ENCODE measurements at places on chromosomes 5 and 9. TPM values are rescaled to one million over a fixed set of nuclear protein-coding genes. Genes with fewer than 3 reads are reported as not detected.

DNA sequence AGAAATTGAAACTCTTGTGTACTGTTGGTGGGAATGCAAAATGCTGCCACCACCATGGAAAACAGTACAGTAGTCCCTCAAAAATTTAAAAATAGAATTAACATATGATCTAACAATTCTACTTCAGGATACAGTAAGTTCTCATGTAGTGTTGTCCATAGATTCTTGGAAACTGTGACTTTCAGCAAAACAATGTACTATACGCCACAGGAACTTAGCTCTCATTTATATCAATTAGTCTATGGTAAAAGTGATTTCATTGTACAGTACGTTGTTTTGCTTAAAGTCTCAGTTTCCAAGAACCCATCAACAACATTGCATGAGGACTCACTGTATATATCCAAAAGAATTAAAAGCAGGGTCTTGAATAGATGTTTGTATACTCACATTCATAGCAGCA lies 233.5 kb upstream of the GAS1 start:
- DNase-seq, result no peak

DNA sequence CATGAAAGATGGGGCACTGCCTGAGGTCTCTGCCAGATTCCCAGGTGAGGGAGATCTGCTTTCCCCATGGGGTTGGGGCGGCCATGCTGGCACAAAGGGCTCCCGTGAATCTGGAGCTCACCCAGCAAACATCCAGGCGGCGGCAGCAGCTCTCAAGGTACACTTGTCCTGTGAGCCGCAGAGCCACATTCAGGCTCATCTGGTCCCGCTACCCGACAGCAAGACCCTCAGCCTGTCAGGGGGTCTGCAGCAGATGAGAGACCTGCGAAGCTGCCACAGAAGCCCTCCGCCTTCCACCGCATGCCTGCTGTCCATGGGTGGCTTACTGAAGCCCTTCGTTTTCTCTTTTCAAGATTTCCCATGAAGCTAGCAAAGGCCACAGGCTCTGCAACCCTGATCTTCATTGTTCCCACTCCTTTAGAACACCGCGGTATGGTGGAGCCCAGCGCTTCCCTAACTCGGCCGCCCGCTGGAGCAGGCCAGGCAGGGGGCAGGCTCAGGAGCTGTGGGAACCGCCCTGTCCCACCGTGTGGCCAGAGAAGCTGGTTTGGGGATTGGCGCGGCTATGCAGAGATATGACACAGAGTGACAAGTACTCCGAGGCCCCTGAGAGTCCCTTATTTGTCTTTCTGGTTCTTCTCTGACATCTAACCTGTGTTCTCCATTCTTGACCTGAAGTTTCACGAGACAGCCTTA lies 8.8 kb downstream of the LRRC14B start:
- no peak for DNase-seq

DNA sequence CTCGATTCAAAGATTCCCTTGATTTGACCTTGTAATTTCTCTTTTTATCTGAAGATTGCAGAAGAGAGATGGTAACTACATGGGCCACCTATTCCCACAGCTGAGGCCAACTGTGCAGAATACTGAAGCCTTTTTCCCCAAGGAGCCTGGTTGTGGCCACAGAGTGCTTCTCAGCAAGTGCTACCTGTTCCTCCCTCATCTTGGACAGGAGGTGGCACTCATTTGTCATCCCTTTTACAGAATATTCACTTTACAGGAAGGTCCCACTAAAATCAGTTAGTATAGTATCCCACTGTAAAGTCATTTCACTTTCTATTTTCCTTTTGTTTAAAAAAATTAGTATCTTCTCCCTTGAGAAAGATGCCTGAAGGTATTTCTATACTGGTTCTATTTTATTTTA lies 346.4 kb downstream of the ARL15 start:
- no peak for DNase-seq

The SLC46A2 gene
- total RNA-seq, result not detected

The PTPRD gene
- total RNA-seq, result 10.0 TPM

DNA sequence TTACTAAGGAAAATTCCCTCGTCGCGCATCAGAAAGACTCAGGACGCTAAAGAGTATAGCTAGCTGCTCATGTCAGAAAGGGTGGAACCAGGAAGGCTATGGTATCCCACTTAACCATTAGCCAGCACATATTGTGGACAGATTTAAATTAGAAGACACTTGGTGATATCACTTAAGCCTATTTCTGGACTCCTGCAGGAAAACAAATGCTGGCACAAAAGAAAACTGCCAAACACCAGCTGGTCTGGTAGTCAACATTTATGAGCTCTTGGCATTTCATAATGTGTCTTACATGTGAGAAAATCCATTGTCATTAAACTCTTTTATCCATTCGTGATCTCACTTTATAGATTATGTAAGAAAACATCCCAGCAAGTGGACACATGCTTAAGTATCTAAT lies 377.4 kb downstream of the PTPRD start:
- no peak for DNase-seq

GRCh38 chr9:137299938-137300337 lies 2.1 kb downstream of the NRARP start:
- no peak for DNase-seq

DNA sequence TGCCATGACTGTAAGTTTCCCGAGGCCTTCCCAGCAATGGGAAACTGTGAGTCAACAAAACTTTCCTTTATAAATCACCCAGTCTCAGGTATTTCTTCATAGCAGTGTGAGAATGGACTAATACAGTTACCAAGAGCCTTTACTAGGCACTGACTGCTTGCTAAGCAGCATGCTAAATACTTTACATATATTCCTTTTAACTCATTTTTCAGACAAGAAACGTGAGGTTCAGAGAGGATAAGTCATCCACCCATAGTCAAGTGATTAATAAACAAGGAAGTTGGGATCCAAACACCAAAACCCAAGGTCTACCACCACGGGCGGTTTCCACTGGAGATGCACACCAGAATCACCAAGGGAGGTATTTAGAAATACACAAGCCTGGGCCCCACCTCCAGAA lies 50.8 kb downstream of the GABBR2 start:
- no peak for DNase-seq

The BHMT2 gene
- total RNA-seq, result not detected

The SHISAL2B gene
- total RNA-seq, result not detected

The ARID3C gene
- total RNA-seq, result not detected

The KCNN2 gene
- 0.31 TPM for total RNA-seq

The SPATA31D4 gene
- total RNA-seq, result not detected

GRCh38 chr9:137397675-137398423 lies 25.1 kb downstream of the EXD3 start:
- DNase-seq, result no peak

The TAS2R1 gene
- not detected for total RNA-seq

GRCh38 chr5:74503-75109 lies 17.4 kb upstream of the PLEKHG4B start:
- DNase-seq, result no peak

DNA sequence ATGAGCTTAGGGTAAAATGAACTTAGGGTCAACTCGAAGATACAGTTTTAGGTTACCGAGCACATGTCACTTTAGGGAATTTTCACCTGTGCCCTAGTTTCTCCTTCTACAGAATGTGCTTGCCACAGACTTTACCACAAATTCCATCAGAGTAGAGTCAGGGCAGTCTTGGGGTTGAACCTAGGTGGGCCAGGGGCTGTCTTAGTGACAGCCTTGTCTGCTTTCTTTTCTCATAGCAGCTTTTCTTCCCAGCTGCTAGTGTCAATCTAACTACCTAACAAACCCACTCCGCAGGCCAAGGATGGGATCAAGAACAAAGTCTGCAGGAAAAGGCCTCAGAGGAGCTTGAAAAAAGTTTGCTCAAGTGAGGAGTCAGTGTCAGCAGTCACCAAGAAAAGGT lies 458.1 kb upstream of the CDH18 start:
- no peak for DNase-seq

DNA sequence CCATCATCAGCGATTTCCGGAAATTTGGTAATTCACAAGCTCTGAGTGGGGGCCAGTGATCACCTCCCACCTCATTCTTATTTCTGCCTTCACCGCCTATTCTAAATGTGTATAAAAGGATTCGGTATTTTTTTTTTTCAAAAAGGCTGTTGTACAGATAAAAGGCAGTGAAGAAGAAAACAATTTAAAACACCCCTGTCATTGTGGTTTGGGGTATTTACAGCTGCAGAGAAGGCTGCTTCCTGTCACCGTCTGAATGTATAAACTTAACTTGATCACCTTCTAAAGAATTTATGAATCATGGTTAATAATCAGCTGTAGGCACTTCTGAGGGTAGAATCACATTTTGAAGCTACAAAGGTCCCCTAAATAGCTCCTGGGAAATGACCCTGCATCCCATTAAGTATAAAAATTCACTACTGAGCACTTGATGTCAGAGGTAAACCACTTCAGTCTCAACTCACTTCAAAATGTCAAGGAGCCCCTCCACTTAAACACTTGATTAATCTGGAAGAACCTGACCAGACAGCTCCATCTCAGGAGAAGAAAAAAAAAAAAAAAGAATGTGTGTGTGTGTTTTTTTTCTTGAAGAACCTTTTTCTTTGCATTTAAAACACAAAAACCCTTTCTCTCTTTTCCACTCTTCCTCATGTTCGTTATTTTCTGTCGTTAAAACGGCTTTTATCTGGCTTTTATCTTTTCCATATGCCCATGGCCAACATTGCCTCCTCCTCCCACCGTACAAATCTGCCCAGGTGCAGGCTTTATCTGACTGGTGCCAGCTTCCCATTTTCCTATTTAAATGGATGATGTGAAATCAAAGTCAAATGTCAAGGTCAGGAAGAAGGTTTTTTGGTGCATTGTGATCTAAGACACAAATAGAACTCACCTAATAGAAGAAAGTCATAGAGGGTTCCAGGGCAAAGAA lies 291.2 kb downstream of the IRX1 start:
- peak; percentile 54 for DNase-seq

The PGGT1B gene
- 13.6 TPM for total RNA-seq

GRCh38 chr9:134689321-134690181 lies 47.9 kb downstream of the COL5A1 start:
- DNase-seq, result peak; percentile 27

- no peak for DNase-seq
Observed at GRCh38 chr5:72290356-72291133, 29.5 kb downstream of the MRPS27 start.

- peak; percentile 14 for DNase-seq
Observed at GRCh38 chr5:28896949-28897348, 1858.6 kb upstream of the CDH9 start.

- no peak for DNase-seq
Observed at GRCh38 chr9:31030741-31031202, 1353.7 kb upstream of the ACO1 start.

DNA sequence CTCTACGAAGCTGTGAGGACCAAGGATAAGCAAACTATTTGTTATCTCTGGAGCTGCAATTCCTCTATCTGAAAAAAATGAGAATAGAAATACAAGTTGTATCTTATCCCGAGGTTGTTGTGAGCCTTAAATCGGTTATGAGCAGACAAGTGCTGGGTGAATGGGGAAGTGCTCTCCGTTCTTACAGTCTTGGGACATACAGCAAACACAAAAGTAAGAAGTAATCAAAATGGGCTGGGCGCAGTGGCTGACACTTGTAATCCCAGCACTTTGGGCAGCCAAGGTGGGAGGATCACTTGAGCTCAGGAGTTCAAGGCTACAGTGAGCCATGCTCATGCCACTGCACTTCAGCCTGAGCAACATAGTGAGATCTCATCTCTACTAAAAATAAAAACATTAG lies 31.7 kb downstream of the ITK start:
- DNase-seq, result no peak

The ADRA1B gene
- total RNA-seq, result not detected

Data from H4 (cell line).